ENCODE measurements at places on chromosomes 1 and 21.

DNA sequence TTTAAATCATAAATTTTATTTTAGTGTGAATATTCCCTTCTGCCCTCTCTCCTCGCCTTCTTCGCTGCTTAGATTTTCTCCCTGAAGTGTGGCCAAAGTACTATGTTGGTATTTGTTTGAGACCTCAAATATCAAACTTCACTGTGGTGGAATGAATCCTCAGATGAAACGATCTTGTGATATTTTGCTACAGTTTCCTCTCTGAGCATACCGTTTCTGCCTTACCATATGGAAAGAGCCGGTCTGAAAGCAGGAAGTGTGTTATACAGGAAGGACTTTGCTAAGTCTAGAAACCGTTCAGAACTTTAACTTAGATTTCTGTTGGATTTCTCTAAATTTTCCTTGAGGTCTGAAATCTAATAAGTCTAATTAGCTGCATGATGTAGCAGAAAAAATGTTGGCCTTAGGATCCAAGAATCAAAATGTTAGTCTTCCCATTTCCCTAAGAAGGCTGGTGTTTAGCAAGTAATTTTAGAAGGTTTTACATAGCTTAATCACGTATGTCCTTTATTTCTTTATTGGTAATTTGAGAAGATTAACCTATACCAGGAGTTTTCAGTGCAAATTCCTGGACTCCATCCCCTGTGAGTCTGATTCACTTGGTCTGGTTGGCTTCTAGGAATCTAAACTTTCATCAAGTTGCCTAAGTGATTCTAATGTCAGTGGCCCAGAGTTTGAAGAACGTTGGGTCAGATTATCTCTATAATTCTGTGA is 30.7 kb downstream of the SDCCAG8 start:
- H3K36me3 ChIP-seq = no peaks in the 10 kb centered on the region
- H3K4me3 ChIP-seq = no peak overlapping the region
- no peaks in the 10 kb centered on the region for H3K4me1 ChIP-seq
- no peak overlapping the region for H3K27ac ChIP-seq

DNA sequence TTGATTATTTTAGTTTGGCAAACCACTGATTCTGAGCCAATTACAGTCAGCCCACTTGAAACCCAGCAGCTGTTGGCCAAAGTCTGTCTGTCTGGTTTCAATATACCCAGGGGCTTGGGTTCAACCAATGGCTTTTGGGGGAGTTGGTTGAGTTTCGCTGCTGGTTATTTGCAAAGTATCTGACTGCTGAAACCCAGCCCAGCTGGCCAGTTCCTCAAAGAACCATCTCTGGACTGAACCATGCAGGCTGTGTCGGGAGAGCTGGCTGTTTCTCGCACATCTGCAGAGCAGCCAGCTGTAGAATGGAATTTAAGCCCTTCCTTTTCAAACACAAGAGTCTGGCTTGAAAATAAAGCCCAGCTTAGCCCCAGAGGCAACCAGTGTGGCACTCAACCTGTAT is 66.0 kb upstream of the PAX7 start:
- no peak overlapping the region for H3K4me3 ChIP-seq
- H3K4me1 ChIP-seq = no peaks in the 10 kb centered on the region
- no peak overlapping the region for H3K27ac ChIP-seq
- no peaks in the 10 kb centered on the region for H3K36me3 ChIP-seq
- no peak for DNase-seq

GRCh38 chr1:145716641-145717345 is 2.5 kb upstream of the CD160 start:
- no peaks in the 10 kb centered on the region for H3K36me3 ChIP-seq
- H3K27me3 ChIP-seq = peaks cover 17% of the 10 kb centered on the region
- H3K4me3 ChIP-seq = no peak overlapping the region
- H3K4me1 ChIP-seq = peaks cover 4% of the 10 kb centered on the region
- no peak for DNase-seq

- H3K4me3 ChIP-seq = no peak overlapping the region
- DNase-seq = no peak
- no peaks in the 10 kb centered on the region for H3K27me3 ChIP-seq
- no peaks in the 10 kb centered on the region for H3K36me3 ChIP-seq
- H3K27ac ChIP-seq = no peak overlapping the region
Observed at GRCh38 chr1:169648709-169649108, 18.8 kb upstream of the SELP start.

- 0 out of 2 replicates have a peak overlapping the region, but pooled peaks have one; percentile 39 for H3K27ac ChIP-seq
- H3K4me1 ChIP-seq = no peaks in the 10 kb centered on the region
- no peak overlapping the region for H3K4me3 ChIP-seq
- no peaks in the 10 kb centered on the region for H3K36me3 ChIP-seq
- DNase-seq = no peak
- no peaks in the 10 kb centered on the region for H3K27me3 ChIP-seq
Observed at GRCh38 chr1:52679048-52679447, 19.1 kb downstream of the COA7 start.

DNA sequence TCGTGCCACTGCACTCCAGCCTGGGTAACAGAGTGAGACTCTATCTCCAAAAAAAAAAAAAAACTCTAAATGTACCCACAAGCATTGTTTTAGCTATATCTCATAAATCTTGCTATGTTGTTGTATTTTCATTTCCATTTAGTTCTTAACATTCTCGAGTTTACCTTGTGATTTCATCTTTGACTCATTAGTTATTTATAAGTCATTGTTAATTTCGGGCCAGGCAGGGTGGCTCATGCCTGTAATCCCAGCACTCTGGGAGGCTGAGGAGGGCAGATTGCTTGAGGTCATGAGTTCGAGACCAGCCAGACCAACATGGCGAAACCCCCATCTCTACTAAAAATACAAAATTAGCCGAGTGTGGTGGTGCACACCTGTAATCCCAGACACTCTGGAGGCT is 11.7 kb downstream of the HES2 start:
- no peak overlapping the region for H3K27ac ChIP-seq
- no peak for DNase-seq
- peaks cover 11% of the 10 kb centered on the region for H3K27me3 ChIP-seq
- H3K4me3 ChIP-seq = no peak overlapping the region
- 0 out of 2 replicates have a peak, but pooled peaks cover 4% of the 10 kb centered on the region for H3K4me1 ChIP-seq
- H3K36me3 ChIP-seq = no peaks in the 10 kb centered on the region

- no peak overlapping the region for H3K27ac ChIP-seq
- H3K36me3 ChIP-seq = no peaks in the 10 kb centered on the region
- H3K27me3 ChIP-seq = peaks cover 28% of the 10 kb centered on the region
Observed at GRCh38 chr1:150551784-150552127, 2.5 kb downstream of the ADAMTSL4 start.

DNA sequence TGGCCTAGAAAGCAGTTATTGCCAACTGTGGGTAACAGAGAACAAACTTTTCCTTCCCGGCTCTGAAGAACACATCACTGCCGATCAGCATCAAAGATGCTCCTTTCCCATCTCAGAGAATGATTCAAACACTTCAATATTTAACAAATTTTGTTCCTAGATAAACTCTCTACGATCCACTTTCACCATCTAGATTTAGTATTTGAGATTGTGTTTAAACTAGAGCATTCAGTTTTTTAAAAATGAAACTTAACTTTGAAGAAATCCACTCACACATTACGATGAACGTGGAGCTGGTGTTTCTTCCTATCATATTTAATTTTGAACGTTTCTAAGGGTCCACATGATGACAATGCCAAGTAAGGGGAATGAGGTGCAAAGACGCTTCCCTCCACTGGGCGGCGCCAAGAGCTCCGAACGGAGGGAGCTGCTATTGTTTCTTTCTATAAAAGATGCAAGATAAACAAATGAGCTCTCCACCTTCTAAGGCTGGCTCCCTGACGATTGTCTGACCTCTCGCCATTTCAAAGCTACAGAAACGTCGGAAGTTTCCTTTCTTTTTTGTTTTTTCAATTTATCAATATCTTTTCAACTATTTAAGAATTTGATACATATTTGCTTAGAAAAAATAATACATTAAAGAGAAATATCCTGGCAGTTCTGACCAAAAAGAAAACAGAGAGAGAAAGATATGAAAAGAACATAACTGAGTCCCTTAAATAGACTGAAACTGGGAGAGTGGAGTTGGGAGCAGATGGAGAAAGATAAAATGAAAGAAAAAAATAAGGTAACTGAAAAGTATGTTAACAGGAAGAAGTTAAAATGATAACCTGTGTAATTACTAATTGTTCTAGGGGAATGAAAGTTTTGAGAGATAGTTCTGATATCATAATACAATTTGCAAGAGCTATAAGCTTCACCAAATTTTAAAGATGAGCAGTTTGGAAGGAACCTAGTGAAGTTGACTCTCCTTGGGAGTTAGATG is 4.4 kb upstream of the BARHL2 start:
- no peaks in the 10 kb centered on the region for H3K36me3 ChIP-seq
- peaks cover 52% of the 10 kb centered on the region for H3K4me1 ChIP-seq
- H3K4me3 ChIP-seq = no peak overlapping the region
- no peak overlapping the region for H3K27ac ChIP-seq

- H3K4me3 ChIP-seq = no peak overlapping the region
- no peak for DNase-seq
- H3K4me1 ChIP-seq = no peaks in the 10 kb centered on the region
- no peaks in the 10 kb centered on the region for H3K27me3 ChIP-seq
- H3K27ac ChIP-seq = no peak overlapping the region
Observed at GRCh38 chr1:203467550-203467921, 8.1 kb upstream of the PRELP start.

GRCh38 chr1:58104960-58105359 is 441.6 kb downstream of the OMA1 start:
- no peaks in the 10 kb centered on the region for H3K4me1 ChIP-seq
- H3K27ac ChIP-seq = no peak overlapping the region
- no peak for DNase-seq
- H3K36me3 ChIP-seq = no peaks in the 10 kb centered on the region

GRCh38 chr1:6770751-6771440 is 14.4 kb upstream of the CAMTA1 start:
- no peak overlapping the region for H3K27ac ChIP-seq
- no peaks in the 10 kb centered on the region for H3K36me3 ChIP-seq
- no peak overlapping the region for H3K4me3 ChIP-seq
- DNase-seq = peak; percentile 42

DNA sequence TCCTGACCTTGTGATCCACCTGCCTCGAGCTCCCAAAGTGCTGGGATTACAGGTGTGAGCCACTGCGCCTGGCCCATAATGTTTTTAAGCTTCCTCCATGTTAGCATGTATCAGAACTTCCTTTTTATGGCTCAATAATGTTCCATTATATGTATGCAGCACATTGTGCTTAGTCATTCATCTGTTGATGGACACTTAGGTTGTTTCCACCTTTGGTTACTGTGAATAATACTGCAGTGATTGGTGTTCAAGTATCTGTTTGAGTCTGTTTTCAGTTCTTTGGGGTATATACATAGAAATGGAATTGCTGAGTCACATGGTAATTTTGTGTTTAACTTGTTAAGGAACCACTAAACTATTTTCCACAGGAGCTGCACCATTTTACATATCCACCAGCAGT is 17.7 kb downstream of the CMPK1 start:
- H3K4me1 ChIP-seq = no peaks in the 10 kb centered on the region
- H3K27ac ChIP-seq = no peak overlapping the region
- H3K4me3 ChIP-seq = no peak overlapping the region
- DNase-seq = no peak
- no peaks in the 10 kb centered on the region for H3K27me3 ChIP-seq
- no peaks in the 10 kb centered on the region for H3K36me3 ChIP-seq

- H3K27ac ChIP-seq = no peak overlapping the region
- no peaks in the 10 kb centered on the region for H3K27me3 ChIP-seq
- H3K4me1 ChIP-seq = peaks cover 9% of the 10 kb centered on the region
- no peak for DNase-seq
- no peaks in the 10 kb centered on the region for H3K36me3 ChIP-seq
Observed at GRCh38 chr1:192153276-192153675, 5.0 kb upstream of the RGS18 start.
